Fibroblast of pulmonary artery (primary cell): ENCODE measurements at places on chromosomes 2 and 18.
A peak's percentile ranks its signal among the peaks of the same experiment; 100 is the strongest.

GRCh38 chr2:180325416-180326120, 318.5 kb upstream of the CWC22 start:
- no peak for DNase-seq

DNA sequence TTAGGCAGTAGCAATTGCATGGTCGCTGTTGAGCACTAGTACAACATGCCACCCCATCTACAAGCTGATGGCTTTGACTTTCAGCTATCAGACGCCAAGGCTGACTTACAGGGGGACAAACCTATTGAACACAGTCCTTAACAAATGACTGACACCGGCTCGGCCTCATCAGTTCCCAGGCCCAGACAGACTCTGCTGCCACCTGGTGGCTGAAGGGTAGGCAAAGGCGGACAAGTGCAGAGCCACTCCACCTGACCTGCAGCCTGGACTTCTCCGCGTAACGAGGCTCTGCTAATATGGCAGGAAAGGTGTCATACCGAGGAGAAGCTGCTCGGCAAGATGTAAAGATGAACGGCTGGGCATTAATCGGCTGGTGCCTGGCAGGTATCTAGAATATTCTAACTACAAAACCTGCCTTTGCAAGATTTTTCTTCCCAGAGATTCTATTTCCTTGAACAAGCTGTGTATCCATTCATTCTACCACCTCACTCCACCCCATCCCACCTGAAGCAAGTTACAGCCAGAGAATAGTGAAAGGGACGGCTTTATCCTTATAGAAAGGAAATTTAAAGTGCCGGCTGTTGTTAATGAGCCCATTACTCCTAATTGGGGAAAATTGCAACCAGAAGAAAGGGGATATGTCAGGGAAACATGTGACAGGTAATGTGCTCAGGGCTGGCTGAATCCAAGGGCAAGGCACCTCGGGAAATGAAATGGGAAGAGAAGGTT, 67.4 kb downstream of the STEAP3 start:
- peak; percentile 63 for DNase-seq

- peak; percentile 42 for DNase-seq
Observed at GRCh38 chr2:71223767-71224333, 3.1 kb downstream of the PAIP2B start.

DNA sequence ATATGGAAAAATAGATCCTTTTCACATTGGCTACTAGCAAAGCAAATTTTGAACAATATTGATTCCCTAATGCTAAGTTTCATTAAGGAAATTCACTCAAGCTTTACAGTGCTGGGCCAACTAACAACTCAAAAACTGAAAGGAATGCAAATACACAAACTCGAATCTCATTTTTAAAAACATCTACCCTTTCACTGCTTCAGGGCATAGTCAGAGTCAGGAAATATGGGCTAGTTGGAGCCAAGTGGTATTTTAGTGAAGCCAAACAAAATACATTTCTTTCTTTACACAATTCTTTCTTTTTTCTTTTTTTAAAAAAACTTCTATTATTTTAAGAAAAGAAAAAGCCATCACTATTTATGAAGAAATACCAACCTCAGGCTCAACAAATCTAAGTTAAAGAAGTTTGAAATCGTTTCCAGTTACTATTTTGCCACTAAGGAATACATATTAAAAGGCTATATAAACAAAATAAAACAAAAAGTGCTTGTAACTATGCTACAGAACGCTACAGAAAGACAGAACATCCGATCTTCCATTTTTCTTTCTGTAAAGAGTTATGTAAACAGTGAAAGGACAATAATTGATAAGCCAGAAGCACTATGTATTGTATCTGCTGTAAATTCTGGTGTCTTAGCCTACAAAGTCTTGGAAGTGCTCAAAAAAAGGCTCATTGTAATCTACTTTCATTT, 113.6 kb upstream of the STK17B start:
- DNase-seq = peak; percentile 16

- DNase-seq = no peak
Observed at GRCh38 chr2:48838029-48838428, 82.5 kb upstream of the LHCGR start.

- no peak for DNase-seq
Observed at GRCh38 chr2:95279435-95280035, 5.3 kb downstream of the PROM2 start.

GRCh38 chr18:48075707-48076093, 145.2 kb upstream of the SMAD2 start:
- DNase-seq = no peak

DNA sequence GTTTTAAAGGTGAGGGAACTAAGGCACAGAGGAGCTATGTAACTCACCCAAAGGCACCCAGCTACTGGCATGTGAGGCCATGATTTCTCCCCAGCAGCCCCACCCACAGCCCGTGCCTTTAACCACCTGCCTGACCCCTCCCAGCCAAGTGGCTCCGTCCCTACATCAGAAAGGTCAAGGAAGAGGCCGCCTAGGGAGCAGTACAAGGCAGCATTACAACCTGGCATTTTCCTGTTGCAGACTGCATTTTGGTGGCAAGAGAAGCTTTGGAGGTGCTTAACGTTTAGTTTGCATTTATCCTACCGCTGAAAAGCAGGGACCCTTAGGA, 17.5 kb downstream of the STEAP3 start:
- no peak for DNase-seq

DNA sequence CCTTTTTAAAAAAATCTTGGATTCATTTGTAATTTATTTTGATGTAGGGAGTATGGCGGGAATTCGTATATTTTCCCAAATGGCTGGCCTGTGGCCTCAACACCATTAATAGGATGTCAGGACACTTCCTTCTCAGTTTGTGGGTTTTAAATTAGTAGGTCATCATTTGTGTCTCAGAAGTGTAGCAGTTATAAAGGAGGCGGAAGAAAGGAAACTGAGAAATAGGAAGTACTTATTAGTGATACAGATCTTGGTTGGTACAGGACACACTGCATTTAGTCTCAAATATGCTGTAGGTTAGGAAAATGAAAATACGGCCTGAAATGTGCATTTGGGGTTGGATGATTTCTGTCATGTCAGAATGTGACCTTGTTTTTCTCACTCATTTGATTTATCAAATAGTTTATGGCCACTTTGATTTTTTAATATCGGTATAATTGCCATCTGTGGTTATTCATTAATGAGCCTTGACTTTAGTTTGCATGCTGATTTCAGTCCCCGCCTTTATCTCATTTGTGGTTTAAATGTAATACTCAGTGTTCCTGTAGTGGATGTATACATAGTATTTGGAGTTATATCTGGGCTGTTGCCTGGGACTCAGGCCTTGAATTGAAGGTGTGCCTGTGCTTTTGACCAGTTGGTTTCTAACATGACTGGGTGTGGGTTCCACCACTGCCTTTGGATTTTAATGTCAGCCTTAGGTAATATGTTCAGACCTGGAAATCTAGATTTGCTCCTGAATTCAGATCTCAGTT, 31.4 kb downstream of the ZCCHC2 start:
- no peak for DNase-seq

DNA sequence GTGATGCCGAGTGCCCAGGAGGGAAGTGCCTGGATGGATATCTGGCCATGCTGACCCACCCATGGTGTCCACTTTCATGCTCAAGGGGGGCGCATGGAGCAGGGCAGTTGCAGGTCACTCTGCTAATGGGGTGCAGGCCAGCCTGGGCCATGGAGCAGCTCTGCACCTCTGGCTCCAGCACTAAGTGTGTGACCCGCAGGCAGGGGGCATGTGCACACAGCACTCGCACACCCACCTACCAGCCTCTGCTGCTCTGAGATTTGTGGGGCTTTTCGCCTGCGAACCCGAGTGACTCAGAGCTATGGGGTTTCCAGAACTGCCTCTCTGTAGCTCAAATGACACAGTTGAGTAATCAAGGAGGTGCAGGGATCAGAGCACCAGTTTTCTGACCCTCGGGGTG, 66.2 kb downstream of the CYP26B1 start:
- DNase-seq = peak; percentile 11

- DNase-seq = peak; percentile 57
Observed at GRCh38 chr2:162075689-162076132, 1.7 kb upstream of the DPP4 start.

GRCh38 chr2:19519045-19519444, 160.6 kb upstream of the OSR1 start:
- no peak for DNase-seq

GRCh38 chr2:203040966-203041521, 26.4 kb downstream of the NBEAL1 start:
- DNase-seq = no peak

DNA sequence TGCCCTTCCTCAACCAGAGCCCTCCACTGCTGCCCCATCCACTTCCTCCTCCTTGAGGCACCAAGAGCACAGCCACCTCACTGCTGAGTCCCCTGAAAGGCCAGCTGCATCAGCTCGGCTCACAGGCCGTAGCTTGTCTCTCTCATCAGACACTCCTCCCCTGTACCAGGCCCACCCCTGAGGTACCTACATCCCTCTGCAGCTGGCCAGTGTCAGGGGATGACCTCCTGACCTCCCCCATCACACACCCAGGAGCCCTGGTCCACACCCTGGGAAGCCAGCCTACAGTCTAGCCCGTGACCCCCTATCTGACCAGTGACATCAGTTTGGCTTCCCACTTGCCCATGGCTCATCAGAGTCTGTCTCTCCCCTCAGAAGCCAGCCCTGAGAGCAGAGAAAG, 205.6 kb downstream of the TNS1 start:
- DNase-seq = no peak

- DNase-seq = peak; percentile 70
Observed at GRCh38 chr2:165357758-165358157, 111.7 kb upstream of the CSRNP3 start.

- DNase-seq = no peak
Observed at GRCh38 chr18:12321333-12321732, 13.3 kb downstream of the TUBB6 start.

GRCh38 chr18:66795051-66795450, 191.2 kb upstream of the CDH19 start:
- peak; percentile 20 for DNase-seq

- DNase-seq = peak; percentile 96
Observed at GRCh38 chr2:58042486-58042970, 4.1 kb upstream of the VRK2 start.

GRCh38 chr2:144215701-144216675, 303.9 kb downstream of the ZEB2 start:
- DNase-seq = no peak

GRCh38 chr2:16077601-16078000, 137.3 kb downstream of the MYCN start:
- DNase-seq = no peak

GRCh38 chr18:27839141-27839540, 337.8 kb downstream of the CDH2 start:
- DNase-seq = peak; percentile 85

GRCh38 chr2:17621781-17622180, 81.3 kb downstream of the VSNL1 start:
- peak; percentile 56 for DNase-seq

- DNase-seq = no peak
Observed at GRCh38 chr2:62631160-62632085, 74.1 kb upstream of the EHBP1 start.

DNA sequence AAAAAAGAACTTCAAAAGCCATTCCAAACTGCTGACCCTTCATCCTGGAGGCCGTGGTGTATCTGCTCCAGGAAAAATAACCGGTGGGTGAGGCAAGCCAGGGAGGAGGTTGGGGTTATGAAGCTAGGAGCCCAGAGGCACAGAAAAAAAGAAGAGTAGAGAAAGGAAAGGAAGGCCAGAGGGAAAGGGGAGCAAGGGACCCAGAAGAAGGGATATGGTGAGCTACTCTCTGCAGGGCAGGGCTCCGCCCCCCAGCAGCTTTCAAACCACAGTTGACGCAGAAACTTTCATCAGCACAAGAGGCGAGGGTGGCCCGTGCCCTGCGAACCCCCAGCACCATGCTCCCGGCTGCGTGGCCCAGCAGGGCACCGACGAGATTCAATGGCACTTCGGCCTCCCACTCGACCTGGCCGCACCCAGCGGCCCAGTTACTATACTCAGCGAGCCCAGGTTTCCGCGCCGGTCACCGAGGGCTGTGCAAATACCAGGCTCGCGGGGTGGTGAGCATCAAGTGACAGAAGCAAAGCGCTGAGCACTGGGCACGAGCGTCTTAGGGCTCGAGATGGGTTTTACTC, 665 bp downstream of the MCM6 start:
- peak; percentile 50 for DNase-seq

GRCh38 chr2:79025421-79025820, at the start of gene REG3G:
Gene REG3G, plus strand, starts transcription at chr2:79025702. Its CDS starts 392 bp downstream, at chr2:79026094.
- DNase-seq = no peak

DNA sequence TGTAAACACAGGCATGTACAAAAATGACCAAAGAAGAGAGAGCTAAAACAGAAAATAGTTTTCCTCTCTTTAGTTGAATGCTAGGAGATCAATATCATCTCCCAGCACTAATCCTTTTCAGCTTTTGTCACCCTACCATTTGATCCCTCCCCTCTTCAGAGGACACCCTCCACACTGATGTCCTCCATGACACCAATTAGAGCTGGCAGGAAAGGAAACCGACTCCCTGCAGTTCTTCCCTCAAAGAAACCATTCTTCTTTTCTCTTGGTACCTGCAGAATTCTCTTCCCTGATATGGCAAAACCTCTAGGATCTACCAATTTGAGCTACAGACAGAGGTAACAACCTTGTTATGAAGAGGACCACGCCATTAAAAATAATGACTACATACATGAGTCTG, 5.3 kb downstream of the EPB41L3 start:
- DNase-seq = no peak

GRCh38 chr18:58900015-58900649, 35.5 kb downstream of the ZNF532 start:
- no peak for DNase-seq

DNA sequence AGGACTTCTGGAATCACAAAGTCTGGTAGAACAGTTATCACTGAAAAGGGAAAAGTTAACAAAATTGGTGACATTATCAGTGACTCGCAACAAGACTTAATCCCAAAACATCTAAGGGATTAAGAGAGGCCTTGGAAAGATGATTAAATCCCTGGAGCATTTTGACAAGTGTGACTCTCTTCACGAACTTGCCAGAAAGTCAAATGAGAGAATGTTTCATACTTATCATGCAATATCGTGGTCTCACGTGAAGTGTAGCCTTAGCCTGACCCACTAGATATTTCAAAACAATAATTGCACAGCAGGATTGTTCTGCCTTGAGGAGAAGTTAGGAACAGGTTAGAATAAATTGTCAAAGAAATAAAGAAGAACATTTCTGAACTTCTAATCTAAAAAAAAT, 104.5 kb downstream of the COL6A3 start:
- DNase-seq = no peak

- peak; percentile 79 for DNase-seq
Observed at GRCh38 chr2:85893428-85894258, 4.9 kb upstream of the ST3GAL5 start.

GRCh38 chr2:100639588-100640390, 77.0 kb downstream of the PDCL3 start:
- DNase-seq = no peak
